ENCODE measurements at places on chromosomes 7 and 10.

GRCh38 chr10:122087436-122087835, 98.5 kb downstream of the TACC2 start:
- DNase-seq: no peak

DNA sequence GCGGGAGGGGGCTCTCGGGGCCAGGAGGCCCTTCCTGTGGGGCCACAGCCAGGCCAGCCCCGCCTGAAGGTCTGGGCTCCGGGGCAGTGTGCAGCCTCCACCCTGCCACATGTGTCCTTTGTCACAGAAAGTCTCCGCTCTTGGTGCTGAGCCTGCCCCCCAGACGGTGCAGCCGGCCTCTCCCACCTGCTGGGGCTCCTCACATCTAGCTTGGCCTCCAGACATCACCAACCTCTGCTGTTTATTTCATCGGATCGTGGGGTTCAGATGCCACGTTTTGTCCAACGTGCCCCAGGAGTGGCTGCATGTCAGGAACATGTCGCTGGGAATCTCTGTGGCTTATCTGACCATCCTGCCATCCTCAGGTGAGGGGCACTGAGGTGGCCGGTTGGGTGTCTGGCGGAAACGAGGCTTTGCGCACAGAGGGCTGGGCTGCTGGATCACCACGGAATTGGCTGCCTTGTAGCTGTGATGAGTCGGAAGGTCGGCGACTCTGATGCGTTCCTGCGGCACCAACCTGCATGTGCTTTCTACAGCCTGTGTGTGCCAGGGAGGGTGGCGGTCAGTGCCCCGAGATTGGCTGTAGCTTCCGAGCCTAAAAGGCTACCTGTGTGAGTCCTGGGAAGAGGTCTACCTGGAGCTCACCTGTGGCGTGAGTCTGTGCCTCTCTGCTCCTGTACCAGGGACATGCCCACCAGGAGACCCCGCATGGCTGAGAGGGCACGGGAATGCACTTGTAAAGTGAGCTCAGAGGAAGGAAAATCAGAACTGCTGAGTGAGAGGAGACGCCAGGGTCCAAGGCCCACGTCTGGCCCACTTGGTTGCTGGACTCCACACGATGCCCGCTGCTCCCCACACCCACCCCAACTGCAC, 316.4 kb downstream of the DNAJB6 start:
- no peak for DNase-seq

GRCh38 chr7:80018941-80019808, 115.5 kb upstream of the GNAI1 start:
- peak; percentile 51 for DNase-seq

DNA sequence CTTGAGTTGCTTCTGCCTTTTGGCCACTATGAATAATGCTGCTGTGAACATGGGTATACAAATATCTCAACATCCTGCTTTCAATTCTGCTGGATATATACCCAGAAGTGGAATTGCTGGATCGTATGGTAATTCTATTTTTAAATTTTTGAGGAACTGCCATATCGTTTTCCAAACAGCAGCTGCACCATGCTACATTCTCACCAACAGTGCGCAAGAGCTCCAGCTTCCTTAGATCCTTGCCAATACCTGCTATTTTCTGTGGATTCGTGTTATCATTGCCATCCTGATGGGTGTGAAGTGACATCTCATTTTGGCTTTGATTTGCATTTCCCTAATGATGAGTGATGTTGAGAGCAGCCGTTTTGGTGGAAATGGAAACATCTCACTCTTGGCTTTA, 26.7 kb downstream of the FRMD4A start:
- DNase-seq: no peak

DNA sequence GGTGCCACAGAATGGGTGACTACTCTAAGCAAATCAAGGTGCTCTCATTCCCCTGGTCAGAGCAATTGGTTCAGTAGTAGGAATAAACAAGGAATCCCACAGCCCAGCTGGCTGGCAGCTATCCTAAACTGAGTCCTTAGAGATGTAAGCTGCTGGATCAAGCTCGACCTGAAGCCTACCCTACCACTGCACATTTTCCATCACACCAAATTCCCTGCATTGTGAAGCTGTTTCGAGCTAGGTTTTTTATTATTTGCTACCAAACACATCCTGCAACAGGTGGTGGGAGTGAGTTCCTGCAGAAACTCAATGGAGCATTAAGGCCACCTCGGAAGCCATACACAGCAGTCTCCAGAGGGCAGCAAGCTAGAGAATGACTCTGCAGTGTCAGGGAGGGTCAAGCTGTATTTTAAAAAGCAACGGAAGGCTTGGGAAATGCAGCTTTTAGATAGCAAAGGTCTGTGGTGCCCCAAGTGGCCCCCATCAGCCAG, 33.7 kb upstream of the TNRC18 start:
- DNase-seq: no peak

DNA sequence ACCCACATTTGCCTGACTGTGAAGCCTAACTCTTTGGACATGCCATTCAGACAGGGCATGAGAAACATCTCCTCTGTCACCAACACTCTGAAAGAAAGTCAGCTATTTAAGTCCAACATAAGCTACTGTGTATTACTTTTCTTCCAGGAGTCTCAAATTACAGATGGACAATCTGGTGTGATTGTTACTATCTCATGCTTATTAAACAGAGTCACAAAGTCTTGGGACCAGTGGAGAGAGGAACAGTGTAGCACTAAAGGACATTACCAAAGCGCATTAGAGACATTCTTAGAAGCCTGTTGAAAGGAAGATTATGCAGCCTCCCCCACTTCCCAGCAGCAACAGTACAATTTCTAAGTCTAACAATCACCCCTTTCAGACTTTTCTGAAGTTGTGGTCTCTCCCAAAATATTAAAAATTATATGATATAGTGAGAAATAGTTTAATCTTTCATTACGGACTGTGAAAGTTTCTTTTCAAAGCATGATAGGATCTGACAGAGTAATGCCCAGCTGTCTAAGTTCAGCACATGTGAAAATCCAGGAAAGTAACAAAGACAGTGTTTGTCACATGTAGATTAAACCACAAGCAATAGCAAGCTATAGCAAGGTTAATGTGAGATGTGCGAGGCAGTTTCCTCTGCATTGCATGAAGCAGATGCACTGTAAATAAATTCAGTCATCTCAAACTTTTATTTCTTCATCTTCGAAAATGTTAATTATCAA, 280.9 kb upstream of the FZD8 start:
- DNase-seq: no peak

- DNase-seq: no peak
Measured at GRCh38 chr7:51702673-51703072, 386.1 kb upstream of the COBL start.

GRCh38 chr7:77827999-77828398, 29.4 kb downstream of the PHTF2 start:
- DNase-seq: no peak

- no peak for DNase-seq
Measured at GRCh38 chr10:112546474-112546873, 99.5 kb downstream of the VTI1A start.

GRCh38 chr7:8423057-8423456, 10.4 kb upstream of the NXPH1 start:
- no peak for DNase-seq

- no peak for DNase-seq
Measured at GRCh38 chr10:133142523-133143199, 17.4 kb upstream of the KNDC1 start.

- DNase-seq: no peak
Measured at GRCh38 chr10:17850501-17850900, 41.4 kb downstream of the MRC1 start.

- DNase-seq: no peak
Measured at GRCh38 chr7:101624246-101625001, 4.7 kb downstream of the MYL10 start.

DNA sequence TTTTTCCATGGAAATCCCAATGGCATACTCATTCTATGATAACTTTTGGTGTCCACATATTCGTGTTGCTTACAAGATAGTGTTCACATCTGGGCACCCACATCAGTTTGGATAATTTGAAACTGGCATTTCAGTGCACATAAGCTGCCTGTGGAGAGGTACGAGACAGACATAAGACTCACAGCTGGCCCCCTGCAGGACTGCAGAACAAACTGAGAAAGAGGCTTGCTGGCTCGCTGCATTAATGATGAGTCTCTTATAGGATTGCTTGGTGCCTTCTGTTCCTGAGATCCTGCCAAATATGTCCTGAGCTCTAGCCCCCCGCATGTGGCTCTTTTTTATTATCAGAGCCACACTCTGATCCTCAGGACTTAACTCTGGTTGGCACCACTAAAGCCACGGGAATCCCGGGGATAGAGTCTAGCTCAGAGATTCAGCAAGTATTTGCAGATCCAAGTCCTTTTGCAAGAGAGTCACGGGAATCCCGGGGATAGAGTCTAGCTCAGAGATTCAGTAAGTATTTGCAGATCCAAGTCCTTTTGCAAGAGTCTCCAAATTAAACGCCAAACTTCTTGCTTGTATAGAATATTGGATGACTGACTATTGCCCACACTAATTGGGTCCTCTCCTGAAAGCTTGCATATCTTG, 34.0 kb upstream of the JCAD start:
- no peak for DNase-seq

- no peak for DNase-seq
Measured at GRCh38 chr7:95883217-95883616, 110.9 kb downstream of the DYNC1I1 start.

DNA sequence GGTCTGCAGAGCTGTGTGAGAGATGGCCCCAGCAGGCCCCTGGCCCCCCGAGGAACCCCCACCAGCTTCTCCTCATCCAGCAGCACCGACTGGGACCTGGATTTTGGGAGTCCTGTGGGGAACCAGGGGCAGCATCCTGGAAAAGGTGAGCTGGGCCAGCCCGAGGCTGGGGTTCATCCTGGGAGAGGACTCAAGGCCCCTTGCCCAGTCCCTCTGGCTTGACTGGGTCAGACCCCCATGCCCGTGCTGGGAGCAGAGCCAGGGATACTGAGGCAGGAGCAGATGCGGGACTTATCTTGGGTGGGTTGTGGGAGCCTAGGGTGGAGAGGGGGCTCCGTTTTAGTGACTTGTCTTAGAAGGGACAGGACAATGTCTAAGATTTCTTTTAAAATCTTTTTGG, 47.5 kb downstream of the ZNF467 start:
- no peak for DNase-seq

DNA sequence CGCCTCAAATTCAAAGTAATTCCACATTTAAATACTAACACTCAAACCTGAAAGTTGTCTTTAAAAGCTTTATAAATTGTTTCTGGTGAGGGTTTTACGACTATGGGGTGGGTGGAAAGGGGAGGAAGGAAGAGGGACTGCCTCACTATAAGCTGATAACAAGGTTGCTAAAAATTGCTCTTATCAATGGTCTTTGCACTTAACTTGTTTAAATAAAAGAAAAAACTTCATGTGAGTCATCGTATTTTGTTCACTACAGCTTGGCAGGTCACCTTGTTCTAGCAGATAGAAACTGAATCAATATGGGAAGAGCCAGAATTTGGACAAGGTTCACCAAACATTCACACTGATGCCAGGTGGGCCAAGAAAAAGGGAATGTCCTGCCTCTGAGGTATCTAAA, 129.2 kb downstream of the TES start:
- DNase-seq: no peak

DNA sequence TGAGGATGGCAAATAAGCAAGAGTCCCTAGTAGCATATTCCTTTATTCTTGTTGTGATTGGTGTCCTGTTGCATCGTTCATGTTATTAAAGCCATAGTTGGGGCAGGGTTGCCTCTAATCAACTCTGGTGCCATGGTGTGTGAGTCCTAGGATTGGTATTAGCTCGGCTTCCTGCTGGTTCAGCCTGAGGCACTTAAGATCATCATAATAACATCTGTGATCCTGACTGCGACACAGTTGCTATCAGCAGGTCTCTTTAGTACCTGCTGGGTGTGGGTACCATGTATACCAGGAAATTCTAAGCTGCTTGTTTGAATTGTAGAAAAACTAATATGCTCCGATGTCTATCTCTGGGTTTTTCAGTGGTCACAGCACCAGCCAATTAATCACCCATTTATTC, 1.6 kb downstream of the WEE2 start:
- no peak for DNase-seq

DNA sequence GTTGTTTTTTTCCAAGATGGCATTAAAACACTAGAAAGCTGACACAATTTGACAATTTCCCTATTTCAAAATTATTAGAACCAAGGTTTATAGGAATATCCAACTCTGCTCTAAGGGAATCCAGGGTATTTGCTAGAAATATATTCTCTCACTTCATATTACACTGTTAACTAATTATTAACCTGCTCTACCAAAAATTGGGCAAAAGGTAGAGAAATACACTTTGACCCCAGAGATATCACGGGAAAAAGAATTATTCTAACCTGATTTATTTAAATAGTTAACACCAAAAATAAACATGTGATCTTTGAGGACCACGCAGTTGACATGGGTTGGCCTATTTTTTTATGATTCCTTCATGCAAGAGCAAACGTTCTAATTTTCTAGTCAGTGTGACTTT, 21.6 kb upstream of the FAM13C start:
- no peak for DNase-seq

- no peak for DNase-seq
Measured at GRCh38 chr7:152909683-152910544, 150.4 kb downstream of the ACTR3B start.

DNA sequence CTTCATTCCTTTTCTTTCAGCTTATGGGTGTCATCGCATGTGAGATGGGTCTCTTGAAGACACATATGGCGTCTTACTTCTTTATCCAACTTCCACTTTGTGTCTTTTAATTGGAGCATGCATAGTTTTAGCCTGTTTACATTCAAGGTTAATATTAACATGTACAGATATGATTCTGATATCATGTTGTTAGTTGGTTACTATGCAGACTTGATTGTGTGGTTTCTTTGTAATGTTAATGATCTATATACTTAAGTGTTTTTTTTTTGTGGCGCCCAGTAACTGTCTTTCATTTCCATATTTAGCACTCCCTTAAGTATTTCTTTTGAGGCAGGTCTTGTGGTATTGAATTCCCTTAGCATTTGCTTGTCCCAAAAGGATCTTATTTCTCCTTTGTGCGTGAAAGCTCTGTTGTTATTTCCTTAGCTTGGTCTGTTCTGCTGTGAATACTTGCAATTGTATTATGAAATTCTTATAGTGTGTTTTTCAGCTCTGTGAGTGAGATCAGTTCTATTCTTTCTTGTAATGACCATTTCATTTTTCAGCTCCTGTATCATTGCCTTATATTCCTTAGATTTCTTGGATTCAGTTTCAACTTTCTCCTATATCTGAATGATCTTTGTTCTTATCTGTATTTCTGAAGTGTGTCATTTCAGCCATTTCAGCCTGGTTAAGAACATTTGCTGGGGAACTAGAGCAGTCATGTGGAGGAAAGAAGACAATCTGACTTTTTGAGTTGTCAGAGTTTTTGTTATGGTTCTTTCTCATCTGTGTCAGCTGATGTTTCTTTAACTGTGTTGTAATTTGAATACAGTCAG, 88.4 kb downstream of the ABCA13 start:
- no peak for DNase-seq

Measured in left kidney (tissue), 8 donors.